Stimulated activated CD4-positive, alpha-beta T cell treated with anti-CD3 and anti-CD28 coated beads, Interleukin-15, amount 100 ng/mL, for 48 hours (primary cell): ENCODE measurements at places on chromosomes 4 and X.

DNA sequence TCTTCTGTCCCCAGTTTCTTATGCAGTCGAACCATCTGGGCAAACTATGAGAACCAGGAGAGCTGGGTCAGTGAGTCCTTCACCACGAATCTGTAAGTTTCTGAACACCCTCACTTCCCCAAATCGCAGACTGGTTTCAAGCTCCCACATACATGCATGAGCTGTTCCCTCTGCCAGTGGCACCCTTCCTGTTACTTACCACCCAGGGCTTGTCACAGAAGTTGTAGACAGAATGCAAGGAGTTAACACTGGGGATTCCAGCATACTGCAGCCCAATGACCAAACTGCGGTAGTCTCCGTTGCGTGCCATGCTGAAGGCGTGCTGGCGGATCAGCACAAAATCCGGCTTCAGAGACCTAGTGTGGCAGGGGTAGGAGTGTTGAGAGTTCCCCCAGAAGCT, 14.6 kb downstream of the SYN1 start:
- DNase-seq = no peak

GRCh38 chr4:42473071-42473684, 75.9 kb downstream of the SHISA3 start:
- DNase-seq = no peak

DNA sequence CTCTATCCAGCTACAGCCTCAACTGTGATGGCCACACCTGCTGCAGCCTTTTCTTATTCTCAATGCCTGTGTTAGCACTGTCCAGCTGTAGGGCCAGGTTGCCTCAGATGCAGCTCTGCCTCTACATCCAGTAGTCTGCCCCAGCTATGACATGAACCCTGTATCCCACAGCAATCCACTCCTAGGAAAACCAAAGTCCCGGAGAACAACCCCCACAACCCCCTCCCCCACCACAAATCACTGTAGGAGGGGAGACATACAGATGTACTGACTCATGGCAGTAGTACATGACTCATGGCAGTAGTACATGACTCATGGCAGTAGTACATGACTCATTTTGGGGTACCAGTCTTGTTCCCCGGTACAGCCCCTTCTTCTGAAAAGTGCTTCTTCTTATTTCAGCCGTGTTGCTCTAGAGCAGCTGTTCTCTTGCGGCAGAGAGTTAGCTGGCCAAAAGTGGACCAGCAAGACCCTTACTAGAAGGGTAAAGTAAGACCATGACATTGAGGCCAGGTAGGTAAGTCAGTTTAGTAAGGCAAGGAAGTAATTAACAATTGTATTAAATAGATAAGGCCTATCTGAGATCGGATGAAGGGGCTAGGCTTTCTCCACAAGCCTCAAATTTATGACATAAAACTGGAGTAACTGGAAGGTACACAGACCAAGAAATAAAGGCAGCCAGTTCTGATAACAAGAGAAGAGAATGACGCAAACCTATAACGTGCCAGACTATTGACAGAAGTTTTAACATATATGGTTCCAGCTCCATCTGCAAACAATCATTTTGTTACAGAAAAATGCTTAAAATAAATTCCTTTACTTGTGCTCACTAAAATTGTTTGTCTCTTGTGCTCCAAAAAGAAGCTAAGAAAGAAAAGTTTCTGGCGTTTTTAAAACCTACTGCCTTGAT, 221.4 kb downstream of the TACR3 start:
- DNase-seq = no peak

GRCh38 chrX:63526863-63527262, 175.7 kb upstream of the SPIN4 start:
- DNase-seq = no peak

DNA sequence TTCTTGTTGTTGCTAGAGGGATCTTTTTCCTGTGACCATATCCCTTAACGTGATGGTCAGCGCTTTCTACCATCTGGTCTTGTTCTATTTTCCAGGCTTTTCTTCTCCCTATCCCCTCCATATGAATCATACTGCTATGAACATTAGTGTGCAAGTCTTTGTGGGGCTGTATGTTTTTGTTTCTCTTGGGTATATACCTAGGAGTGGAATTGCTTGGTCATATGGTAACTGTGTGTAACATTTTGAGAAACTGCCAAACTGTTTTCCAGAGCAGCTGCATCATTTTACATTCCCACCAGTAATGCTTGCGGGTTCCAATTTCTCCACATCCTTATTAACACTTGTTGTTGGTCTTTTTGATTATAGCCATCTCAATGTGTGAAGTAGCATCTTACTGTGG, 121.4 kb downstream of the SPRY1 start:
- no peak for DNase-seq

DNA sequence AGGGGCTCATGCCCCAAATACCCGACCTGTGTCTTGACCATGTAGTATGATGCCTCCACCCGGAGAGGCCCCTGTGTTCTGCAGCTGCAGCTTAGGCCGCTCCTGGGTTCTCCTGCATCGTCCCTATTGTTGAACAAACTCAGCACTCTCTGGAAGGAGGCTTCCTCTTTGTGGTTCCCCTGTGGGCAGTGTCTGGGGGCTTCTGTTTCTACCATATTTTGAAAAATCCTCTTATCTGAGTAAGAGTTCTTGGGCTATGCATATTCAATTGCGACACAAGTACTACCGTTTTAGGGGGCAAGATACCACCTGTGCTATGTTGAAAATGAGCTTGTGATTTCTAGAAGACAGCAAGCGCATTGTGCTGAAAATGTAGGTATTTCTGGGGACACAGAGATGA, 276.6 kb downstream of the DHRSX start:
- DNase-seq = no peak

DNA sequence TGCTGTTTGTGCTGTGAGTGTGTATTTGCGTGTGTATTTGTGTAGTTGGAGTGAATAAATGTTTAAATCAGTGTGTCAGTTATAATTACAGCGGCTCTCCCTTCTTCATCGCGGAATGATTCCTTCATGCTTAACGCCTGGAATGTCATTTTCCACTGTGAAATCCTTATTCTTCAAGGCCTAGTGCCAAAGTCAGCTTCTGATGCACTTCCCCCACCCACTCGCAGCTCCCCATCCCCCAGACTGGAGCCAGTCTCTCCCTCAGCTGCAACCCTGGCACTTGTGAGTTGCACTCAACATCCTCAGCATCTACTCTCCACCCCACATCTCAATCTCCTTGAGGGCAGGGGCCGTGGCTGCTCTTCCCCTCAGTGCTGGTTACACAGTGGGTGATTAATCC, 583.0 kb downstream of the BCOR start:
- no peak for DNase-seq

DNA sequence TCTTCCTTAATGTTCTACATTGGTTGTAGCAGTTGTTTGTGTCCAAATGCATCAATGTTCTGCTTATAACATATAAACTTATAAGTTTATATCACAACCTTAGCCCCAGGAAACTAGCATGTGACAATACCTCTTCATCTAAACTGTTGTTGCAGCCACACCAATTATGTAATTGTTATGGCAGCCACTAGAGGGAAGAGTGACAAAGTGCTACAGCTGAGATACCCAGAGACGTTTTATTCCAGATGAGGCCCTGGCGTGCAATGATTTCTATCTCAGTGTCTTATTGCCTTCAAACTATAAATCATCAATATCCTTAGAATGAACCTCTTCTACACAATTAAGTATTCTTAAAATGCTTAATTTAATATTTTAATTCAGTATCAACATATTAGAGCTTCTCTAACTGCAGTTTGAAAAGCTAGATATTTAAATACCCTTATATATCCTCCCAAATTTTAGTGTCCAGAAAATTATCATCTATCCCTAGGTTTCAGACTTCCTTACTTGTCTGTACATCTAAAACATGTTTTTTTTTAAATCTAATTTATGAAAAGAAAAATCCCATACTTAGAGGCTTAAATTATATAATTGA, 171.6 kb downstream of the PCDH10 start:
- no peak for DNase-seq

DNA sequence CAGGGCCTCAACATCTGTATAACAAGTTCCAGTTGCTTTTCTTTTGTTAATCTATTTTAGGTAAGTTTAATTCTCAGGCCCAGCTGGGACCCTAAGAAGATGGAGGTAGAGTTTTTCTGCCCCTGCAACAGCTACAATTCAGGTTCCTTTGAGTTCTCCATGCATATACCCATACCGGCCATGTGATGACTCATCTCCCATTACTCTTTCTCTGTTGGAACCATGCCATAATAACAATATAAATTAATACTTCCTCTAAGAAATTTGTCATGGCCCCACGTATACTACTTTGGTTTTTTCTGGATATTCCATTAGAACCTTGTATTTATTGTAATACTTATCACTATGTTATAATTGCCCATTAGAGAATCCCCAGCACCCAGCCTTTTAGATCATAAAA, 1.3 kb upstream of the INTU start:
- no peak for DNase-seq

GRCh38 chrX:133645256-133645655, 230.0 kb upstream of the GPC4 start:
- DNase-seq = no peak

GRCh38 chr4:41346306-41347061, 89.8 kb downstream of the UCHL1 start:
- no peak for DNase-seq

DNA sequence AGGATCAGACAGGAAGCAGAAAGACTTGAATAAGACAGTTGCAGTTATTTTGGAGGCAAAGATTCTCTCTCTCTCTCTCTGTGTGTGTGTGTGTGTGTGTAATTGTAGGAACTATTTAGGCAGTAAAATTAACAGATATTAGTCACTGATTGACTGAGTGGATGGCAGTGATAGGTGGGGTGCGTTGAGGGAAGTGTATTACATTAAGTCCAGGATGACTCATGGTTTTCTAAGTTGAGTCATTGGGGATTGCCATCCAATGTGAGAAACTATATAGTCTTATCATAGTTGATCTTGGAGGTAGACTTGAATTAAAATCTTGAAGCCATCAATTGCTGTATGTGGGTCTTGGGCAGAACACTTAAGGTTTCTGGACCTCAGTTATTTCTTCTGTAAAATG, 75.4 kb downstream of the AR start:
- no peak for DNase-seq

DNA sequence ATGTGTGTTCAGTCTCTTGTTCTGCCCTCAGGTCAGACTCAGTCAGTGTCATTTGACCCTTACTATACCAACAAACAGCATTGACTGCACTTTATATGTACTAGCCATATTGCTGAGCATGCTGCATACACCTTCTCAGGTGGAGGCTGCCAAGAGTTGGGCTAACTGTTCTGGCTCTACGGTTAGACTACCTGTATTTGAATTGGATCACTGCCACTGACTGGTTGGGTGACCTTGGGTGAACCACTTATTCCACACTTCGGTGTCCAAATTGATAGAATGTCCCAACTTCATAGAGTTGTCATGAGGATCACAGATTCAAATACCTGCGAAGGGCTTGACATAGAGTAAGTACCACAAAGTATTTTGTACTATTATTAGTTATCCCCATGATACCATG, 91.2 kb upstream of the GPR50 start:
- DNase-seq = no peak

GRCh38 chr4:101464596-101464995, 117.3 kb upstream of the PPP3CA start:
- DNase-seq = no peak

DNA sequence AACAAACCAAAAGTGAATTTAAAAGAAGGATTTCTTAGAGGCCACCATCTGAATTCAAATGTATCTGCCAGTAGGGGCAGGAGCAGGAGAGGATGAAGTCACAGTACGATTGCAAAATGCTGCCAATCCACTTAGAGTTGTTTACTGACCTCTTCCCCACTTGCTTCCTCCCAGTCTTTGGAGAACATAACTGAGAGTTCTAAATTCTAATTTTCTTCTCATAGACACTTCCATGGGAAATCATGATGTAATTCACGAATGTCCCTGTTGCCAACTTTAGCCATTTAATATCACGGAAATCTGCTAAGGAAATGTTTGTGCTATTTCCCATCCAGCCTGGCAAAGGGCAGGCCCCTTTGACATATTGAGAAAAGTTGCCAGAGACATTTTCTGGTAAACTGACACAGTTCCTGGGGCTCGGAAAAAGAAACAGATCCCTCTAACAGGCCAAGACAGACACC, 33.6 kb upstream of the NOCT start:
- DNase-seq = no peak

GRCh38 chr4:141761926-141762325, 125.5 kb downstream of the IL15 start:
- no peak for DNase-seq

- DNase-seq = no peak
These were observed 53.2 kb downstream of the MXRA5 start for GRCh38 chrX:3293251-3293650.

- DNase-seq = no peak
These were observed 87.5 kb downstream of the CNOT6L start for GRCh38 chr4:77731656-77732055.

- no peak for DNase-seq
These were observed 47.9 kb upstream of the RBPJ start for GRCh38 chr4:26272654-26273615.

DNA sequence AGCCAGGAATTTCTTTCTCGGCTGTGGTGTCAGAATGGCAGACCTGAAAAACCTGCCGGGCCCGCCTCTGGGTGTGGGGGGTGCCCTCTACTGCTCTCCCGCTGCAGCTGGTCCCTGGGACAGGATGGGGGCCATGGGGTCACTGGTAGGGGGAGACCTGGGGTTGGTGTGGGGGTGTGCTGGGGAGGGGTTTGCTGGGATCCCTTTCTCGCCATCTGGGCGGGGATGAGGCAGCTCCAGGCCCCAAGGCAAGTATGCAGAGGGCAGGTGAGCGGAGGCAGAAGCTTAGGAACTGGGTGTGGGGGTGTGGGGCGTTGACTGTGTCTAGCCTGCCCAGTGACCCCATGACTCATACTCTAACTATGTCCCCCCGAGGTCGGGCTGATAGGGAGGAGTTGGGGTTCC, 884 bp downstream of the CCDC120 start:
- no peak for DNase-seq

- no peak for DNase-seq
These were observed 133.6 kb upstream of the CPEB2 start for GRCh38 chr4:14868426-14869395.

GRCh38 chrX:68072041-68072440, 361.3 kb downstream of the OPHN1 start:
- DNase-seq = no peak

DNA sequence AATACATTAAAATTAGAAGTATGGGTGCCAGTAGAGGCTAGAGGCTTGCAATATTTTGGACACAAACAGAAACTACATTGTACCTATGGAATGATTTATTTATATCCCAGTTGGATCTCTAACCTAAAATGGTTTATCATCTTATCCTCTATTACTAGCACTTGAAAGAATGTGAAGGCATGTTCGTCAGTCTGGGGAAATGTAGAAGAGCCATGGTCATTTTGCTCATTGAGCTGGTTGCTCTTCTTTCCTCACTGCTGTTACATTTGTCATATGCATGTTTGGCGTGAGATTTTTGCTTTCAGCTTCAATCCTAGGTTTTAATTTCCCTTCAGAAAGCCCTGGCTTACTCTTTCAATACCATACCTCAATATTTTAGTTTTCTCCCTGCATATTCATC, 82.4 kb upstream of the MYOZ2 start:
- DNase-seq = no peak
